Muscle of back (tissue), 13 donors: ENCODE measurements at places on chromosomes 3 and 15.
A peak's percentile ranks its signal among the peaks of the same experiment; 100 is the strongest.

GRCh38 chr3:186193534-186194450, 84.9 kb upstream of the ETV5 start:
- peak; percentile 84 for DNase-seq

DNA sequence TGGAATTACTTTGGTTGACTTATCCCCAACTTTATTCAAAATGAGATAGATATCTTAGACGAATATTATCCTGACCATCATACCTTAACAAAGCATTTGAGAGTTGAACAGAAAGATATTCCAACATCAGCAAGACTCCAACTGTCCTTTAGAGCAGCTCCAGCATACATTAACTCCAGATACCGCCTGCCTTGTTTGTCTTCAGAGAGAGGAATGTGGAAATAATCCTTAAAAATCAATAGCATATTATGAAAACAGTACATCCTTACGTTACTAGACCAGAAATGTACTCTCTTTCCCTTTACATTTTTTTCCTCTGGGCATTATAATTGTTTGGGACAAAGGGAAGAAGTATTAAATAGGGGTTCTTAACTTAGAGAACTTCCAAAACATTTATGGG, 1.7 kb downstream of the ANKUB1 start:
- DNase-seq = no peak

GRCh38 chr3:125123451-125124305, 67.9 kb upstream of the HEG1 start:
- no peak for DNase-seq

DNA sequence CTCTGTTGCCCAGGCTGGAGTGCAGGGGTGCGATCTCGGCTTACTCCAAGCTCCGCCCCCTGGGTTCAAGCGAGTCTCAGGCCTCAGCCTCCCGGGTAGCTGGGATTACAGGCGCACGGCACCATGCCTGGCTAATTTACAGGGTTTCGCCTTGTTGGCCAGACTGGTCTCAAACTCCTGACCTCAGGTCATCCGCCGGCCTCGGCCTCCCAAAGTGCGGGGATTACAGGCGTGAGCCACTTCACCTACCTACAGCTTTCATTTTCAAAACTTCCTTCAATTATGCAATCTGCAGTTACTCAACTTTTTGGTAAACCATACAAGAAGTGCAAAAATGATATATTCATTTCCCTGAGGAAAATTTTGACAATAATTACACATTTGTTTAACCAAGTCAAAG, 14.0 kb downstream of the NANOGP8 start:
- DNase-seq = no peak

DNA sequence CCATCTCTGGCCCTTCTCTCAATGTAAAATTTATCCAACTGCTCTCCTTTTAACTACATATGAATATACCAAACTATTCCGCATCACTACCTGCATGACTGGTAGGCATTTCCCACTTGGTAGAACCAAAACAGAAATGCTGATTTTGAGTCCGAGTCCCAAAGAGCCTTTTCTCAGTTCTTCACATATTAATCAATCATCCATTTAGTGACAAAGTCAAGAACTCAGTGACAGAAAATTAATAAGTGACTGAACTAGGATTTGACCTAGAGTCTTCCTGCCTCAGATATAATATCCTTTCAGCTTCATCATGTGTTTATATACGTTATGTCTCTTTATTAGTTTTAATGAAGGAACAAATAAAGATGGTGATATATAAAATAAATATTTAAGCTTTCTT, 700.6 kb upstream of the GOLIM4 start:
- DNase-seq = no peak

DNA sequence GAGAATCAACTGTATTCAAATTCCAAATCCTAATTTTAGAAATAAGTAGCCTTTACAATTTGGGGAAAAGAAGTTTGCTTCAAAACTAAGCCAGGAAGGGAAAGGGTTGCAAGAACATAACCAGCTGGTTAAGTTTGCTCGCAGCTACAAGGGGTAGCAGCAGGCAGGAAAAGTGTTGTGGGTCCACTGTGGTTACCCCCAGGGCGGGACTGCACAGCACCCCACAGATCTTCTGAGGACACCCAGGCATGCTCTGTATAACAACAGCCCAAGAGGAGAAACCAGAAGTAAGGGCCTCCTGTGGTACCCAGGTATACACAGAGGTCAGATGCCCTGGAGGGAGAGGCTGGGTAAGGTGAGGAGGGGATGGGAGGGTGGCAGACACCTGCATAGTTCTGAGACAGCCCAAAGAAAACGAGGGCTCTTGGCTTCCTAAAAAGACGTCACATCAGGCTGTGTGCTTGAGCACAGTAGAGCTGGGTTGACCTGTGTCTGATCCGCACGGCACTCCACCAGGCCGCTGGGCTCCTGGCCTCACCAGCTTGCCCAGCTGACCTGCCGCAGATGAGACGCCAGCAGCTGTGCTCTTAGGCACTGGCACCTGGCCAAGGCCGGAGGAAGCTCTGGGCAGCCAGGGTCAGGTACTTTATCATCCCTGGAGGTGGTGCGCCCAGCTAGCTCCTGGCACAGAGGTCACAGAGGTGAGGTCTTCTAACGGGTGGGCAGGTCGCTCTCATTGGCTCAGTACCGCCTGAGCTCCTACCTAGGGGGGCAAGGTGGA, 81.8 kb upstream of the SNRPA1 start:
- DNase-seq = no peak

DNA sequence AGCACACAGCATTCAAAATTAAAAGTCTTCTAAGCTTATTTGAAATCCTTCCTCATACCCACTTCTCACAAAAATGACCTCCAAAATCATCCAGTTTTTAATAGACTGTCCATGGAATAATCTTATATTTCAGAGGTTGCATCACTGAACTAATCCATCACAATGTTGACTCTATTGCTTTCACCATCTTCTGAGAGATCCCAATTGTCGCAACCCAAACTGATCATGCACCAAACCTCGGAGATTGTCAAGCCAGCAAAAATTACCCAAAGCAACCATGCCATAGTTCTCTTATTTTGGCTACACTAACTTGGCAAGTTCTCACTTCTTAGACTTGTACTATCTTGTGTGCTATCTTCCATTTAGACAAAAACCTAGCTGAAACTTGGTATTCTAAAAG, 75.5 kb downstream of the LRRFIP2 start:
- DNase-seq = no peak

DNA sequence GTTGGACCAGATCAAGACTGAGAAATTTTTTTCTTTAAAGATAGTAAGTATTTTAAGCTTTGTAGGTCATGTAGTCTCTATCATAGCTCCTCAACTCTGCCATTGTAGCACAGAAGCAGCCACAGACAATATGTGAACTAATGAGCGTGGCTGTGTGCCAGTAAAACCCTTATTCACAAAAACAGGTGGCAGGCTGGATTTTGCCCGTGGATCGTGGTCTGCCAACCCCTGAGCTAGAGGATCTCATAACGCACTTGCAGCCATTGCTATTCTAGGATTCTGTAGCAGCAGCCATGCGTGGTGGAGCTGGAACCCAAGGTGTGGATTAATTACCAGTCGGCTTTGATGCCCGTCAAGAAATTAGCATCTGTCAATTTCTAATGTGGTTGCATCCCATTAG, 68.7 kb upstream of the PLXNA1 start:
- peak; percentile 32 for DNase-seq

DNA sequence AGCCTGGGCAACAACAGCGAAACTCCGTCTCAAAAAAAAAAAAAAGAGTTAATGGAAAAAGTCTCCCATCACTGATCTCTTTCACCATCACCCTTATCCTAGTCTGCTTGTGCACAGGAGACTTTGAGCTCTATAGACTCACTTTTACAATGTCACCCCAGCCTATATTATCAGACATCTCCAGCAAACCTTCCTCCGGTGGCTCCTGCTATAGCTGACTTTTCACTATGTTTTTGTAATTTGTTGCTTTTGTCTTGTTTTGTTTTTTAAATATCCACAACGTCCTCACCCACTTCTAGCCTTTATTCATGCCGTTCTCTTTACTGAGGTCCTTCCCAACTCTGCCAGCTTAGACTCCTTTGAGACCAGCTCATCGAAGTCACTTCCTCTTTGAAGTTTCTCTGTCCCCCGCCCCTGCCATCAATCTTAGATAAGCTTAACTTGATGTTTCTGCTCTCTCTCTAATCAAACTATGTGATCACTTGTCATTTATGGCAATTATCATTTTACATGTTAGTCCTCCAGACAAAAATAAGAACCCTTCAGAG, 82.7 kb upstream of the CHD2 start:
- DNase-seq = no peak

GRCh38 chr3:42742259-42742658, 30.8 kb downstream of the CCDC13 start:
- no peak for DNase-seq
